Femur (tissue), 1 donor: ENCODE measurements at places on chromosomes 11 and 22.

DNA sequence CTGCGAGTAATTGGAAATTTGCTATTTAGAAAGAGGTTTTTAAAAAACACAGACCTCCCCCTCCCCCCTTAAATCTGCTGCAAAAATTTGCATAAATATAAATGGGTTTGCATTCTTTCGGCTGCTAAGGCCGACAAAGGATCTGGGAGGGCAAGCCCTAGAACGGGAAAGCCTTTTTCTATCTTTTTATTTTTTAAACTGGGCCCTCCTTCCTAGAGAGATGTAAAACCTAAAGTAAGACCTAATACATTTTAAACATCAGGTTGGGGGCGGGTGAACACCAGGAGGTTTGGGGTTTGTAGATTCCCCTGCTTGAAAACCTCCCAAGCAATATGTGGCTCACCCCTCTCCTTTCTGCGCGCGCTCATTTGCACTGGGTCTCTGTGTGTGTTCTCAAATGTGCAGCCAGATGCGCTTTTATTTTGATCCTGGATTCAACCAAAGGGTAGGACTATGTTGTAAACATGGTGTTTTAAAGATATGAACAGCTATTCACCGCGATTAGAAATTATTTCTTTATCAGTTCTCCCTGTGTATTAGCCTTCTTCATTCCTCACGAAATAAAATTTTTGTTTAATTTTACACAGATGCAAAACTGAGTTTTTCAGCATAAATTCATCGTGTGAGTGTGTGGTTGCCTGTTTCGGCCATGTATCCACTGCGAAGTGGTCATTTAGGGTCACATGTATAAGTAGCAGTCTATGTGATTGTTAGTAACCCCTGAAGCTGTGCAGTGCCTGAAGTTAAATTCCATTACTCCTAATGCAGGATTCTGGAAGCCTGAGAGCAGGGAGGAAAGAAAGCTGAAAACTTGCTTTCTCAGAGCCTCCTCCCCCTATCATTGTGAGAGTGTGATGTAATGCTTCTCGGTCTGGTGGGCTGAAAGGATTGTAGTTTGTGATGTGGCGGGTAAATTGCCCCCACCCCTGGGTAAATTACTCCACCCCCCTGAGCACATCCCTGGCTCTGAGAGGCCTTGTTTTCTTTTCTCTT, 988 bp downstream of the TNRC6B start:
- DNase-seq: peak; percentile 67

GRCh38 chr11:94662065-94662779, 95.1 kb downstream of the PIWIL4 start:
- DNase-seq: no peak

DNA sequence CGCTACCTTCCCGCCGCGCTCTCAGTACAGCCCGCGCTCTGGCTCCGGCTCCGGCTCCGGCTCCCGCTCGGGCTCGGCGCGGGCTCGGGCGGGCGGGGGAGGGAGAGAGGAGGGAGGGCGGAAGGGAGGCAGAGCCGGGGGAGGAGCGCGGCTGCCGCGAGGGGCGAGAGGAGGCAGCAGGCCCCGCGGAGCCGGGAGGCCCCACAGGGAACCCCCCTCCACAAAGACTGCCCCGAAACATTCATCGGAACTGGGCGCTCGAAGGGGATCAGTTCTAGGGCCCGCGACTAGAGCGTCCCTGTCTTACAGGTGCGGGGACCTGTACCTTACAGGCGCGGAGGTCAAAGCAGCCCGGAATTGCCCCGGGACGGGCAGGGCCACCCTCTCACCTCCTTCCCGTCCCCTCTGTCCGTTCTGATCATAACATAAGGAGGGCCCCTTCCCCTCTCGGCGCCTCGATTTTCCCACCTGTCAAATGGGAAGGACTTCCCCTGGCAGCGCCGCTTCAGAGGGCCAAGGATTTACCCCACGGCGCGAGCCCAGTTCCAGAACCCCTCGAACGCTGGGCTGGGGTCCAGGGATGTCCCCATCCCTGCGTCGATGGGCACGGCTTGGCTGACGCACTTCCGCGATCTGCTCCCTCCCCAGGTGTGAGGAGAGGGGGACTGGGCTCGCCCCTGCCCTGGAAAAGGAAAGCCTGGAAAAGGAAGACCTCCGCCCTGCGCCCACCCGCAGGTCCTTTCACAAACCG, at the start of gene SHISA8:
SHISA8 (minus strand) TSS at position 40 of the 751 bp plus-strand sequence. CDS start 407 bp downstream, outside the sequence.
- DNase-seq: peak; percentile 72

DNA sequence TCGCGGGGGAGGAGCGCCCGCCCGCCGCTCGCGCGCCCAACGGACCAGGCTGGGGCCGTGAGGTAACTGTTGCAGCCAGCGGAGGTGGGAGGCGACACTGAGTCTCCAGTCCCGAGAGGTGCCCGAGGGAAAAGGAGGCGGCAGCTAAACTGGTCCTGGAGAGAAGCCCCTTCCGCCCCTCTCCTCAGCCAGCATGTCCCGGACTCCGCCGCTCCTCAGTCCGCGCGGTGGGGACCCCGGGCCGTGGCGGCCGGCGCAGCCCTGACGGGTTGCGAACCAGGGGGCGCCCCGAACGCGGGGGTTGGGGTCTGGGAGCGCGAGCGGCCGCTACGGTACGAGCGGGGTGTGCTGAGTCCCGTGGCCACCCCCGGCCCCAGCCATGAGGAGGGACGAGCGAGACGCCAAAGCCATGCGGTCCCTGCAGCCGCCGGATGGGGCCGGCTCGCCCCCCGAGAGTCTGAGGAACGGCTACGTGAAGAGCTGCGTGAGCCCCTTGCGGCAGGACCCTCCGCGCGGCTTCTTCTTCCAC, at the start of gene PDE3B:
PDE3B (plus strand) TSS at position 108 of the 529 bp plus-strand sequence; CDS start at position 380, 272 bp downstream.
- DNase-seq: peak; percentile 86

DNA sequence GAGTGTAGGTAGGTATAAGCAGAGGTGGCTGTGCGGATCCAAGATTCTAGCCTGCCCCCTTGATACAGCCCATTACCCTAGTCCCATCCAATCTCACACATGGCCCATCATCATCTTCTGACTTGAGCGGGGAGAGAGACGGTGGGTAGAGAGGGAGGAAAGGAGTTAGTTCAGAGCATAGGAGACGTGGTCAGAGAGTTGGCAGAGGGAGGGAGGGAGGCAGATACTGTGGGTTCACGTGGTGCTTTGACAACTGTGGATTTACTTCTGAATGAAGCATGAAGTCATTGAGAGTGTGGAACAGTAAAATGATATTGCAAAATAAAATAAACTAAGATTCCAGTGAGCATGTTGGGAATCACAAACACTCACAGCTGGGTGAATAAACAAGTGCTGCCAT, 31.4 kb upstream of the VPREB1 start:
- no peak for DNase-seq

GRCh38 chr11:59137190-59137589, 5.5 kb upstream of the FAM111A start:
- no peak for DNase-seq

DNA sequence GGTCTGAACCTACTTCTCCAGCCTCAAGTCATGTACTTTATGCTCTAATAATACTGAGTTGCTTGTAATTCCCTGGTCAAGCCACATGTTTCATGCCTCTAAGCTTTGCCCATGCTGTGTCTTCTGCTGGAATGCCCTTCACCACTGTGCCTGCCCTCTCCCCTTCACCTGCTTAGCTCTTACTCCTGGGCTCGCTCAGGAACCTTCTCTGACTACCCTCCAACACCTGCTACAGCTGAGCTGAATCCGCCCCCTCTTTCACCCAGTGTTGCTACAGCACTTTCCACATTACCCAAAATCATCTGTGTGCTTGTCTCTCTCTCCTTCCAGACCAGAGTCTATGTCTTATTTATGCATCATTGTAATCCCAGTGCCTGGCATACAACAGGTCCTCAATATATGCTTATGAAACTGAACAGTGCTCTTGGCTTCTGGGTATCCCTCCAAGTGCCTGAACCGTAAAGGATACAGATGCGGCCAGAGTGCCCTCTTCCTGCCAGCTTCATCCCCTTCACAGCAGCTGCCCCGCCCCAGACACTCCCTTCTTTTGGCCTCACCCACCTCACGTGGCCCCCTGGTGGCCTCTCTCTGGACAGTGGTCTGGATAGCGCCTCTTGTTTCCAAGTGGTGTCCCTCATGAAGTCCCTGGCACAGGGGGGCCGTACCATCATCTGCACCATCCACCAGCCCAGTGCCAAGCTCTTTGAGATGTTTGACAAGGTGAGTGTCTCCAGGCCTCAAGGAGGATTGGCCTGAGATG, 7.1 kb downstream of the ABCG4 start:
- DNase-seq: no peak

- DNase-seq: no peak
These were observed 163.6 kb downstream of the ST3GAL4 start for GRCh38 chr11:126518972-126519690.

DNA sequence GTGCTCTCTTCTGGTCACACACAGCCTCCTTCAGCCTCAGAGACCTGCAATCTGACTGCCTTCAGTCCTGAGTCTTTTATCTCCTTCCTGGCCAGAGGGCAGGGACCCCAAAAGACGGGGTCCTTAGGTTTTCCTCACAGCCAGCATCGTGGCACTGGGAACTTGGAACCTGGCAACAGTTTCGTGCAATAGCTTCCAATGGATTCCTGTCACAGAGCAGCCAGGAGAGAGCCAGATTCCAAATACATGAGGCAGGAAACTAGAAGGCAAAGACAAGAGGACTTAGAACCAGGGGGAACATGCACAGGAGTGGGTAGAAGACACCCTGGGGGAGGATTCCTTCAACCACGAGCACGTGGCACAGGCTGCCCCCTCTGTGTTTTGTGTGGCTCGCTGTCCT, 48.6 kb downstream of the C11orf91 start:
- DNase-seq: no peak

DNA sequence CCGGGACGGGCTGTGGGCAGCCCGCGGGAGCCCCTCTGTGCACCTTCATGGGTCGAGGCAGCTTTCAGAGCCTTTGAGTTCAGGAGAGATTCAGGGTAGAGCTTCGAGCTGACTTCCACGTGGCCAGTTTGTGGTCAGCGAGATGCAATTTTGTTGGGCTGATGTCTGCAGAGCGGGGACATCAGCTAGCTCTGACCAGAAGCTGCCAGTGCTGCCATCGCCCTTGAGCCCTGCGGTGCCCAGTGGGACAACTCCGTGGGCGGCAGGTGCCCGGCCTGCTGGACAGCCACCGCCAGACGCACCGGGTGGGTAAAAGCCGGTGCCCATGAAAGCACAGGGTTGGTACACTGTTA, 719 bp downstream of the TALDO1 start:
- peak; percentile 35 for DNase-seq

- no peak for DNase-seq
These were observed 10.5 kb downstream of the STARD10 start for GRCh38 chr11:72783144-72783905.

DNA sequence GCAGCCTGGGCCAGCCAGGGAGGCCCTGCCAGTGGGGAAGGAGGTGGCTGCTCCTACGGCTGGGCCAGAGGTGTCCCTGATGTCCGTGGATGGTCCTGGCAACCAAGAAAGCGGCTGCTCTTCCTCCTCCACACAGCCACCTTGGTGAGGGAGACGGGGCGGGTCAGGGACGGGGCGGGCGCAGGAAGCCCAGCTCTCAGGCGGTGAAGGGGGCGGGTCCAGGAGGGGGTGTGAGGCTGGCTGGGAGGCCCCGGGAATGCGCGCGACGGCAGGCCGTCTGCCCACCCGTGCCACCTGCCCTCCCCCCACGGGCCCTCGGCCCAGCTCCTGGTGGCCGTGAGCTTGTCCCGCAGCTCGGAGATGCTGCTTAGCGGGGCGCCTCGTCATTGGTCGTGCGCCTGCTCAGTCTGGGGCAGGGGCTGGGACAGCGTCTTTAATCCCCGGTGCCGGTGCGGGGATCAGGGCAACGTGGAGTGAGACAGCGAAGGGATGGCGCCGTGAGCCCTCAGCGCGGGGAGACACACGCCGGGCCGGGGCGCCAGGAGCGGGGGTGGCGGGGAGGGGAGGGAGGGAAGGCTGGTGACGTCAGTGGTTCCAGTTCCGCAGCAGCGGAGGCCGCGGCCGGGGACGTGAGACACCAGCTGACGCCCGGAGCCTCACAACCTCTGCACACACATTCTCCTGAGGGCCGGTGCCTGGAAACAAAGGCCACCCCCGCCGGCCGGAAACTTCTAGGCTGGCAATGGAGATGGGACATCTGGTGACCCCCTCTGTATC, 6.7 kb upstream of the BRSK2 start:
- DNase-seq: peak; percentile 87

DNA sequence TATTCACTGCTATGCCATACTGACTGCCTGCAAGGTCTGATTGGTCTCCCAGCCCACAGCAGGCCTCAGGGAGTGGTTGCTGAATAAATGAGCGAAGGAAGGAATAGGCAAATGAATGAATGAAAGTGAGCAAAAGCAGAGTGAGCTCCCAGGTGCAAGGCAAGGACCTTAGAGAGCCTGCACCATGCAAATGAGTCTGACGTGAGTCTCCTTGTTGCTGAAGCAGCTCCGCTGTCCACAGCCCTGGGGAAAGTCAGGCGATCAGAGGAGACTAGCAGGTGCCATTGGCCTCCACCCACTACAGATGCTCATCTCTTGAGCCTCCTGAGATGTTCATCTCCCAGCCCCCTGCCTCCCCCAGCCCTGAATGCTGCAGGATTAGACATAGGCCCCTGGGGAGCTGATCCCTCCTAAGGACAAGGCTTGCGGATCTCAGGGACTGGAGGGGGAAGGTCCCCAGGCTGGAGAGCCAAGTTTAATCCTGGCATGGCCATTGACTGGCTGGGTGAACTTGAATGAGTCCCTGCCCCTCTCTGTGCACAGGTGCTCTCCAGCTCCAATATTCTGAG, 22.1 kb downstream of the GDPD5 start:
- DNase-seq: no peak

GRCh38 chr11:3189886-3190583, 24.9 kb upstream of the OSBPL5 start:
- DNase-seq: no peak

DNA sequence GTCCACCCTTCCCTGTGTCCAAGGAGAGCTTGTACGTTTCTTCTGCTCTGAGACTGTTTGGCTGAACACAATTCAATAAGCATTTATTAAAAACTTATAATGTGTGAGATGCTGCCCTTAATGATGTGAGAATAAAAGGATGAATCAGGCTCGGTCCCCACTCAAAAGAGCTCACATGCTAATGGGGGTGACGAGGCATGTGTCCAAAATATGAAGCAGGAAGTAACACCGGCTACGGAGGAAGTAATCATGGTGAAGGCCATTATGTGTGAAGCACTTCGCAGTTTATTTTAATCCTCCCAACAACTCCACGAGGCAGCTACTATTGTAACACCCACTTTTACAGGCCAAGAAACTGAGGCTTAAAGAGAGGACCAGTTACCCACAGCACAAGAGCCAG, 3.4 kb upstream of the RASD2 start:
- DNase-seq: no peak

DNA sequence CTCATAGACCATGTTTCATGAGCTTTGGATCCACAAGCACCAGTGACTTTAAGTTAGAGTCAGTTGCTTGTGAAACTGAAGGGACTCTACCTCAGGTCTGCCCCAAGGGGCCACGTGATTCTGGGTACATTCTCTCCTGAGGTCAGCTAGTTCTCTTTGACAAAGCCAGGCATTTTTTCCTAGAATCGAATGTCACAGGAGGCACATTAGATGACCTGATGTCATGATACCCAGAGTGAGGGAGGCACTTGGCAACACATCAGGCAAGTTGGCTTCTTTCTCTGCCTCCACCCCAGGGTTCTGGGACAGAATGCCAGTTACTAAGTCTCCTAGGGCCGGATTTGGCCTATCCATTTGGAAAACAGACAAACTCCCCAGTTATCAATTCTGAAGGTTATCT, 93.0 kb downstream of the APIP start:
- no peak for DNase-seq
